CD4-positive, alpha-beta T cell (primary cell): ENCODE measurements at places on chromosomes 4 and X. TPM values are rescaled to one million over a fixed set of nuclear protein-coding genes. Genes with fewer than 3 reads are reported as not detected.

Gene F9
- not detected for total RNA-seq

Gene SLC16A2
- 0.22 TPM for total RNA-seq

Gene POU4F2
- total RNA-seq, result not detected

Gene SHOX
- total RNA-seq, result not detected

Gene SASH3
- total RNA-seq, result 70.8 TPM

Gene PFKFB1
- 0.49 TPM for total RNA-seq

Gene PLP1
- not detected for total RNA-seq

Gene GC
- total RNA-seq, result not detected

Gene SPATA4
- total RNA-seq, result not detected

Gene LRCH2
- total RNA-seq, result not detected

- no peak for DNase-seq
Measured at GRCh38 chr4:68460085-68460484, 12.8 kb downstream of the TMPRSS11E start.

- no peak for DNase-seq
Measured at GRCh38 chrX:2748171-2748814, 3.5 kb upstream of the XG start.

GRCh38 chr4:110680265-110680664, 57.4 kb upstream of the PITX2 start:
- no peak for DNase-seq

DNA sequence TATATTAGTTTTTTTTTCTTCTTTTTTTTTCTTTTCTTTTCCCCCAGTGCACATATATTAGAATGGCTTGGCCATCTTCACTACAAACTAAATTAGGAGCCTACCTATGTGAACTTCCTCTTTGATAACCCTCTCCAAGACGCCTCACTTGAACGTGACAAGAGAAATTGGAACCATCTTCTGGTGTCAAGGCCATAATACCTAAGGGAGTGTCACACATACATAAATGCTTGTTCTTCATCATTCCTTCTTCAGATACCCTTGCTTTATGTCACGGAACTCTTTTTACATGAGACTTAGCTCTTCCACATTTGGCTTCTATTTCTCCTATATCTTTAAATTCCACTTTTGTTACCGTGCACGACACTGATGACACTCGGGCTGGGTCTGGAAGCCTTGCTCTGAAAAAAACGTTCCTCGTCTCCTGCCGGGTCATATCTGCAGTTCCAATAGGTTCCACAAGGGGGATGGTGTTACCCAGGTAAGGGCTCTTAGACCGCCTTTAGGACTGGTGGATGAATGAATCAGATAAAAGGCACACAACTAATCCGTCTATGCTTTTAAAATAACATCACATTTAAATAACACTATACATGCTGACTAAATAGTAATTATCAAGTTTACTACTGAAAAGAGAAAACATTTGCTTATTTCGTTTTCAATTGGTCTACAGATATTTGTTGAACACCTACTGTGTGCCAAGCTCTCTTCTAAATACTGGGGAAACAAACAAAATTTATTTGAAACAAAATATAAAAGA, 19.9 kb downstream of the DGAT2L6 start:
- DNase-seq, result peak; percentile 49

GRCh38 chrX:73916931-73917667, 354.1 kb downstream of the CHIC1 start:
- no peak for DNase-seq

- no peak for DNase-seq
Measured at GRCh38 chrX:104806346-104806745, 240.3 kb downstream of the IL1RAPL2 start.

- no peak for DNase-seq
Measured at GRCh38 chr4:37434469-37434868, 189.9 kb downstream of the NWD2 start.

DNA sequence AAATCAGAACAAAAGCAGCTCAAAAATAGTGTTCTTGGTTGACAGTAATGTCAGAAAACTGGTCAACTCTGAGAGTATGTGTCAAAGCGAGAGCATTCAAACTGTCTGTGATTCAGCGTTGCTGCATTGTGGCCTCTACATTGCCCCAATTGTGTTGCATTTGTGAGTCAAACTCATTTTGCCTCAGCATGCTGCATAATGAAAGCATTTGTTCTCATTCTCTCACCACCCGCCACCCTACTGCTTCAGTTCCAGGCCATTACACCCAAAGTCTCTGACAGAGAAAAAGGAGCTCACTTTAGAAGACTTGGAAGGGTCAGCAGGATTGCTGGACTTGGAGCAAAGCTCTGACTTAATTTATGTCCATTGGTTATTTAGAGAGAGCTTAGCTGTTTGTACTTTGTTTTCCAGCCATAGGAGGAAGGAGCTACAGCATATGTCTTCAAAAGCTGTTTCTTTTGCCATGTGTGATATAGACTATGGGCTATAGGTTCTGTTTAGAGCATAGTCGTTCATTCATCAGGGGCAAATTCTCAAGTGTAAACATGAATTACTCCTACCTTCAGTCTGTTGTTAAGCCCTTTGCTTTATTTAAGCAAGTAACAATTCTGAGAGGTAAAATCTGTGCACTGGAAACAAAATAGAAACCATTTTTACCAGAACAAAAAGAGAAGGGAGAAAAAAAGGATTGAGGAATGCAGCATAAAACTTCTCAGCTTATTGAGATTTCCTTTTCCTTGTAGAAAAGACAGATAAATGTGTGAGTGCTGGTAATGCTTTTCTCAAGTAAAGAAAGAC, 153.4 kb upstream of the ANK2 start:
- no peak for DNase-seq

DNA sequence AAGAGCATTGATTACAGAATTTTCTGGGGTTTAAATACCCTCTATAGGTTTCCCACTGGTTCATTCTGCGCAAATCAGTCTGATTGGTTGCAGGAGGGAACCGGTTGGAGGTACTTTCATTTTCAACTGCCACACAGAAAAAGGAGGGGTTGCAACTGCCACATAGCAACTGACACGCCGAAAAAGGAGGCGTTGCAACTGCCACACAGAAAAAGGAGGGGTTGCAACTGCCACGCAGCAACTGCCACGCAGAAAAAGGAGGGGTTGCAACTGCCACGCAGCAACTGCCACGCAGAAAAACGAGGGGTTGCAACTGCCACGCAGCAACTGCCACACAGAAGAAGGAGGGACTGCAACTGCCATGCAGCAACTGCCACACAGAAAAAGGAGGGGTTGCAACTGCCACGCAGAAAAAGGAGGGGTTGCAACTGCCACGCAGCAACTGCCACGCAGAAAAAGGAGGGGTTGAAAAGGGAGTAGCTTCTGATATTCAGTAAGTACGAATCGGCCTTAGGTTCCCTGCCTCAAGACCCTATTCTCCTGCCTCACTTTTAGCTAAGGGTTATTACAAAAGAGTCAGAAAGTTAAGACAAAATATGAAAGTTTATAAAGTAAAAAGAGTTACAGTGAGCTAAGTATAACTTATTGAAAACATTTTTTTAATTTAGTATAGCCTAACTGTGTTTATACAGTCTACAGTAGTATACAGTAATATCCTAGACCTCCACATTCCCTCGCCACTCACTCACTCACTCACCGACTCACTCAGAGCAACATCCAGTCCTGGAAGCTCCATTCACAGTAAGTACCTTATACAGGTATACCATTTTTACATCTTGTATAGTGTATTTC, 431.8 kb downstream of the KCTD8 start:
- no peak for DNase-seq

DNA sequence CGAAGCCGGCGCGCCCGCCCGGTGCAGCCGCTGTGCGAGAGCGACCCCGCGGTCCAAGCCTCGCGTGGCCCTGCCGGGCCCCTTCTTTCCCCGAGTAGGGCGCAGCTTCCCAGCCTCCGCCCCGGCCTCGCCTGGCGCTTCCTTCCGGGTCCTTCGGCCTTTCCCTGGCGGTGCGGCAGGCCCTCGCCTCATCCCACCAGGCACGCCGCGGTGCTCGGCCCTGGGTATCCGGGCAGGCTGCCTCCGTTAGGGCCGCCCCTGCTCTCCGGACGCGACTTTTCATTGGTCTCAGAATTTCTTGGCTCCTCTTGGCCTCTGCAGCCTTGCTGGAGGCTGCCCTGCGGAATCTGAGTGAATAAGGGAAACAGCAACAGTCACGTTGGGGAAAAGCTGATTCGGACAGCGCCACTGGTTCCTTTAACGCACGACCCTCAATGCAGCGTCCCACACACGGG, 429 bp downstream of the UVSSA start:
- DNase-seq, result peak; percentile 14

- no peak for DNase-seq
Measured at GRCh38 chrX:105266456-105266855, 46.0 kb upstream of the TEX13A start.

- no peak for DNase-seq
Measured at GRCh38 chr4:185280608-185281007, 71.2 kb downstream of the SNX25 start.

GRCh38 chr4:17823871-17824669, 13.3 kb downstream of the NCAPG start:
- DNase-seq, result no peak

- DNase-seq, result no peak
Measured at GRCh38 chr4:75542824-75543223, 13.0 kb upstream of the ODAPH start.
